ENCODE measurements at places on chromosomes 4 and X.

- no peak for DNase-seq
These were observed 335.3 kb upstream of the NOCT start for GRCh38 chr4:138680256-138680655.

GRCh38 chr4:101801958-101802357, 11.4 kb downstream of the BANK1 start:
- DNase-seq, result no peak

- no peak for DNase-seq
These were observed 743.8 kb upstream of the INTU start for GRCh38 chr4:126888968-126889367.

GRCh38 chrX:16144420-16144819, 21.1 kb downstream of the GRPR start:
- DNase-seq, result no peak

DNA sequence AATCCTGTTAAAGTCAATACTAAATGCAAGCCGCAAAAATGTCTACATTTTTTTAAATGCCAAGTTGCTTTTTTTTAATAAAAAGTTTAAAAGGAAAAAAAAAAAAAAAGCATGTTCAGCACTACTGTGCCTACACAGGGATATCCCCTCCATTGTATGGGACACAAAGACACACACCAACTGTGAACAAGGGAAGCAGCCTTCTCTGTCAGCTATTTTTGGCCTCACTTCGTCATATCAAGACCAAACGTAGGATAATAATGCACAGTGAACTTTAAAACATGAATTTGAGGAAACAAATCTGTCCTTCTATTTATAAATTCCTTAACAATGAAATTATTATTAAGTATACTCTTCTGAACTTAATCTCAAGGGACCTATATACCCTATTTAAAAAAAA, 4.4 kb downstream of the FBXW7 start:
- no peak for DNase-seq

DNA sequence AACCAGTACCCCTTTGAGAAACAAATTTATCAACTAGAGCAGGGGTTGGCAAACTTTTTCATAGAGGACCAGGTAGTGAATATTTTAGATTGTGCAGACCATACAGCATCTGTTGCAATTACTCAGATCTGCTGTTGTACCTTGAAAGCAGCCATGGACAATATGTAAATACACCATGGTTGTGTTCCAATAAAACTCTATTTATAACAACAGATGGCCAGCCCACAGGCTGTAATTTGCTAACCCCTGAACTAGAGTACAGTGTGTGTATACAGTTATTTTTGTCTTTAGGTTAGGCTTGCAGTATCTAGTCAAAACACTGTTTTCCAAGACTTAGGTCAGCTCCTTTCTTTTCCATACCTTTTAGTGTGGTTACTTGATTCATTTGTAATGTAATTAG, 54.4 kb downstream of the PHKA1 start:
- DNase-seq, result no peak

GRCh38 chr4:148053298-148054003, 321.6 kb downstream of the ARHGAP10 start:
- no peak for DNase-seq

Measured in stimulated activated CD4-positive, alpha-beta T cell treated with anti-CD3 and anti-CD28 coated beads, Interleukin-1b, Interleukin-23, amount 100 ng/mL, for 1 hour (primary cell).